ENCODE measurements at places on chromosomes 4 and X. TPM values are rescaled to one million over a fixed set of nuclear protein-coding genes. Genes with fewer than 3 reads are reported as not detected.
A peak's percentile ranks its signal among the peaks of the same experiment; 100 is the strongest.

- no peak overlapping the region for H3K27ac ChIP-seq
- no peak overlapping the region for H3K4me3 ChIP-seq
- H3K27me3 ChIP-seq: no peaks in the 10 kb centered on the region
Measured at GRCh38 chr4:8370106-8370787, 70.3 kb downstream of the ACOX3 start.

DNA sequence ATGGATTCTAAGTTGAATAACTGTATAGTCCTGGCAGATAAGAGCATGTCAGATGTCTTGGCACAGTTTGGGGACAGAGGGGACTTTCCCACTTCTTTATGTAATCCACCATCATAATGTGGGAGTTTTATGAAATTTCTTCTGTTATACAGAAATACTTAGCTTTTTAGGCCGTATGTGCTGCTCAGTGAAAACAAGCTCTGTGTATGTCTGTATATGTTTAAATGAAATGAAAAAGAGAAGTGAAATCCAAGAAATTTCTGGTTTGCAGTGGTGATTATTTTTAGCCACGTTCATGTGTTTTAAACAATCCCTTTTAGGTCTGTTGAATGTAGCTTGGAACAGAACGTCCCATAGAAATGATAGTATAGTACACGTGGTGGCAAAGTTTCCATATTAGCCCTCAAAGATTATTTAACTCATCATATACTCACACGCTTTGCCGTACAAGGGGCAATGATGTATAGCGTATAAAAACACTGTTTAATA, 41.0 kb downstream of the GAB1 start:
- H3K27ac ChIP-seq: peak overlapping the region; percentile 90
- no peak overlapping the region for H3K4me3 ChIP-seq
- DNase-seq: no peak
- H3K27me3 ChIP-seq: no peaks in the 10 kb centered on the region
- H3K36me3 ChIP-seq: no peaks in the 10 kb centered on the region

GRCh38 chrX:153778684-153779101, 2.1 kb upstream of the SRPK3 start:
- no peaks in the 10 kb centered on the region for H3K4me1 ChIP-seq
- no peaks in the 10 kb centered on the region for H3K36me3 ChIP-seq

DNA sequence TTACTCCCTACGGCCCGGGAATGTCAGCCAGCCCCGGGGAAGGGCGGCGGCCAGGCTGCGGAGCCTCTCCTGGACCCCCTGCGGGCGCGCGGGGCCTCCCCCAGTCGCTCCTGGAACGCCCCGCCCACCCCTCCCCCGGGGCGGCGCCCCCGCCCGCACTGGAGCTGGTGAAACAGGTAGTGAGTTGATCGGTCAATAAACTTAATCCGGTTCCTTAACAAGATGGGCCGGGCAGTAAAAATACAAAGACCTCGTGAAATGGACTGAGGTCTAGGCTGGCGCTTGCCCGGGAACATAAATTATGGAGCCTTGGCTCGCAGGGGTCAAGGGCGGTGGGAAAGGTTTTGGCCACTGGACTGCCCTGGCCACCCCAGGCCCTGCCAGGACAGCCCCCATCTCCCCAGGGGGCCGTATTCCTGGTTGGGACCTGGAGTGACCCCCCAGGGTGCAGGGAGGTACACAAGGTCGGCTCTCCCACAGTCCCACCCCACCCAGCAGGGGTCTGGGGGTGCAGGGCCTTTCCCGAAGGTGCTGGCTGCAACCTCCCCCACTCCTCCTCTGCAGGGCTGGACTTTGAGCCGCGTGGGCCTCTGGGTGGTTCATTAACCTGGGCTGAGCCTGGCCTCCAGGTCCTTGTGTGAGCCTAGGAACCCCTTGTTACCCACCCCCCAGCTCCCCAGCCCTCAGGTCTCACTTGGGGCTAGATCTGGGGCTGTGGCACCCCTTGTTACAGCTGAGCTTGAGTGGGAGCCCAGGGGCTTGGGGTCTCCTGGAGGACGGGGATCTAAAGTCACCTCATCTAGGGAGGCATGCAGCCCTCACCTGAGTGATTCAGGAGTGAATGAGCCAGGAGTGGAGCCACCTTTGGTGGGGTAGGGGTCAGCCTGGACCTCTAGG, 2.5 kb downstream of the FGFR3 start:
- H3K27me3 ChIP-seq: no peaks in the 10 kb centered on the region
- H3K27ac ChIP-seq: no peak overlapping the region
- DNase-seq: no peak
- peaks cover 14% of the 10 kb centered on the region for H3K4me1 ChIP-seq
- H3K4me3 ChIP-seq: peak overlapping the region; percentile 54

CXCL8 gene
- not detected for polyA plus RNA-seq

PLS3 gene
- polyA plus RNA-seq: 218 TPM

- H3K36me3 ChIP-seq: no peaks in the 10 kb centered on the region
- no peak overlapping the region for H3K27ac ChIP-seq
- DNase-seq: no peak
- H3K27me3 ChIP-seq: peaks cover 19% of the 10 kb centered on the region
- H3K4me1 ChIP-seq: no peaks in the 10 kb centered on the region
- no peak overlapping the region for H3K4me3 ChIP-seq
Measured at GRCh38 chrX:107936434-107936730, 45.8 kb downstream of the TEX13B start.

DNA sequence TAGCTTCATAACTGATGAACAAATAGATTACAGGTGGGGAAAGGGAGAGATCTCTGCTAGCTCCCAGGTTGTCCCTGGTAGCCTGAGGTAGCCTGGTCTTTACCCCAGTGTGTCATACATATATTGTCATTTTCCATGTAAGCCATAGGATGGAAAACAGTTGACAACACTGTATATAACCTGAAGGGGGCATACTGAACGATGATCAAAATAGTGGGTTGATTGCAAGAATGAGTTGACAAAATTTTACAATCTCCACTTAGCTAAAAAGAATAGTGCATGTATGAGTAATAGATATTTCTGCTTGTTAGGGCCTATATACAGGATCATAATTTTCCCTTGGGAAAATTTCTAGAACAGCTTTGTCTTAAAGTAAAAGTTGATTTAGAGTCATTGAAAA, 304.1 kb upstream of the HAND2 start:
- no peak overlapping the region for H3K4me3 ChIP-seq
- H3K27ac ChIP-seq: peak overlapping the region; percentile 82
- H3K27me3 ChIP-seq: no peaks in the 10 kb centered on the region
- DNase-seq: no peak
- H3K4me1 ChIP-seq: peaks cover 32% of the 10 kb centered on the region

DNA sequence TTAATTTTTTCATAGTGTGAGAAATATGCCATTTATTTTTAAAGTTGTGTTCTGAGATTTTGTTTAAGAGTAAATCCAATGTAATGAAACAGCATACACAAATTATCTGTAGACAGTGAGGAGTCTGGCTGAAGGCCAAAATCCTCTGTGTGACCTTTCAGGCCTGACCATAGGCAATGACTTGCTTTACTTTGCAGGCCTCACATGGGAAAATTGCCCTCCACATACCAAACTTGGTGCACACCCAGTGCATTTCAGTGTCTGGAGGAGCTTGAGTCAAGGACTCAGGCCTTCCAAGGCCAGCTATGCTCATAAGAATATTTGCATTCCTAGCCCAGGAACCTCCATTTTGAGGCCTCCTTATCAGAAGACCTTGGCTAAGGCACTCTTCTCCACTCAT, 430.1 kb downstream of the GABRG1 start:
- peaks cover 8% of the 10 kb centered on the region for H3K4me1 ChIP-seq
- H3K27ac ChIP-seq: no peak overlapping the region
- peak; percentile 69 for DNase-seq
- H3K4me3 ChIP-seq: no peak overlapping the region
- H3K27me3 ChIP-seq: no peaks in the 10 kb centered on the region
- no peaks in the 10 kb centered on the region for H3K36me3 ChIP-seq

- peaks cover 11% of the 10 kb centered on the region for H3K4me1 ChIP-seq
- no peak overlapping the region for H3K4me3 ChIP-seq
- no peaks in the 10 kb centered on the region for H3K36me3 ChIP-seq
- no peaks in the 10 kb centered on the region for H3K27me3 ChIP-seq
Measured at GRCh38 chr4:85495621-85496020, 20.7 kb downstream of the ARHGAP24 start.

DNA sequence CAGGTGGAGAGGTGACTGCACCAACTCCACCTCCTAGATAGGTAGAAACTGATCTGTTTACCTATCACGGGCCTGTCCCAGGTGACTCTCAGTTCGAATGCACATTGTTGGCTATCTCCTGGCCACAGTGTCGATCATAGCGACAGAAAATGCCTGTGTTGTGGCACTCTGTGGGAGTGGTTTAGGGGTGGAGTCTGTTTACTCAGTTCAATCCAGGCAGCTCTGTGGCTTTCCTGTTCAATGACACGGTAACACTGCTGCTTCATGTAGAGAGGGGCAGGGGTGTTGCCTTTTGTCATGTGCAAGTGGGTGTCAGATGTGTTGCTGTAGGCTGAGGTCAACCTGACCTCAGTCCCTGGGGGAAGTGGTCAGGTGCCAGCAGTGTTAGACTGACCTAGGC, 1602.4 kb downstream of the TECRL start:
- no peaks in the 10 kb centered on the region for H3K4me1 ChIP-seq
- H3K36me3 ChIP-seq: no peaks in the 10 kb centered on the region
- DNase-seq: no peak

PDZD4 gene
- 1.7 TPM for polyA plus RNA-seq

DNA sequence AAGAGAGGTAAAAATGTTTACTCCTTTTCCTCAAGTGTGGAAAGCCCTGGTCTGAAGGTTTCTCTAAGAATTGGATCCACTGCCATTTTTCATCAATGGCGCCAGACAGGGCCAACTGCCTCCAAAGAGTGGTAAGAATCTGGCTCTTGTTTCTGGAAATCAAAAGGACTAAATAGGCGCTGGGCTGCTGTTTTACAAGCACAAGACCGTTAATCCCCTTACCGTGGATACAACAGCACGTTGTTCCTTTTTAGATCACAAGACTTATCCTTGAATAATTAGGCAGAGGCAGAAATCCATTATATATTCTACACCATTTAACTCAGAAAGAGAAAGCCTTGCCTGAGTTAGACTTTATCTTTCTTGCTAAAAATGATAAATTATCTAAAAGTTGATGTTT, 10.6 kb downstream of the CLTRN start:
- no peaks in the 10 kb centered on the region for H3K36me3 ChIP-seq
- H3K4me3 ChIP-seq: no peak overlapping the region
- no peaks in the 10 kb centered on the region for H3K4me1 ChIP-seq
- no peak for DNase-seq
- no peak overlapping the region for H3K27ac ChIP-seq
- no peaks in the 10 kb centered on the region for H3K27me3 ChIP-seq

Data from cardiac muscle cell (in vitro differentiated cells and primary cell).